HTR-8/SVneo (cell line): ENCODE measurements at places on chromosomes 1 and 21.

- DNase-seq = no peak
Observed at GRCh38 chr1:25641931-25642573, 25.5 kb downstream of the MAN1C1 start.

GRCh38 chr1:78606274-78606673, 14.0 kb upstream of the IFI44L start:
- DNase-seq = no peak

- DNase-seq = no peak
Observed at GRCh38 chr1:206802401-206802800, 30.1 kb upstream of the IL10 start.

DNA sequence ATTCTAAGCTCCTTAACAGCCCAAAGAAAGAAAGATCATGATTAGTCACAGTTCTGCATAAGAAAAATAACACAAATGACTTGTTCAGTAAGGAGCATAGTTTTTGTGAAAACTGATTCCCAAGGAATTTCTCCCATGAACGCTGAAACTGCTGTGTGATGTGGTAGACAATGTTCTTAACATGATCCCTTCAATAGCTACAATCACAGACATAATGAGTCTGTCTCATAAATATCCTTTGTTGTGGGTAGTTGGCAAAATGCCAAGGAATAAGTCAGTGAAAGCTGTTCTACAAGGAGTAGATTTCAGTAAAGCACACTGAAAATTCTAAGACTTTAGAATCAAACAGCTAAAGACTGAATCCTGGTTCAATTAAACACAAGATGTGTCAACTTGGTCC, 404.8 kb downstream of the HLX start:
- DNase-seq = peak; percentile 10

GRCh38 chr1:59761443-59761842, 53.3 kb upstream of the HOOK1 start:
- no peak for DNase-seq

DNA sequence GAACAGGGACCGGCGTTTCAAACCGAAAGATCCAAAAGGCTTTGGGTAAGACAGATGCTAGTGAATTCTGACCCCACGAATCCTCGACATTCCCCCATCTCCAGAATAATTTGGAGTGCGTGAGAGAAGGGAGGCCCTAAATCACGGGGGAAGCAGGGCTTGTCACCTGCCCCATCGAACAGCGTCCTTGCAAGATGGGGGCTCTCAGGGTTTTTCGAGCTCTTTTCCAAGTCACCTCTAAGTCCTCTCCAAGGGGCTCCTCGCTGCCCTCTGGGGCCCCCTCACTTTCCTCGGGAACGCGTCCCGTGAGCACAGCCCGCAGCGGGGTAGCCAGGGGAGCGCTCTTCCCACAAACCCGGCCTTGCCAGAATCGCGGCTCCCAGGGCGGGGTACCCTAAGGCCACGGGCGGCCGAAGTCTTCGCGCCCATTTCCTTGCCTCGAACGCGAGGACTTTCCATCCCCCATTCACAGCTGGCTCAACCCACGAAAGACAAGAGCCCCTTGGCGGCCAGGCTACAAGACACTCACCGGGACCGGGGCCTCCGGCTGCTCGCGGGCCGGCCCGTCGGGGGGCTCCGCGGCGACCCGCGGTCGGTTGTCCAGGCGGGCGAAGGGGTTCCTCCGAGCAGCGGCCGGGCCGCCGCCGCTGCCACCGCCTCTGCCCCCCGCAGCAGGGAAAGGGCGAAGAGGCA, 546 bp downstream of the DONSON start:
- DNase-seq = peak; percentile 26

GRCh38 chr1:61087571-61087970, 5.2 kb downstream of the NFIA start:
- no peak for DNase-seq

- DNase-seq = no peak
Observed at GRCh38 chr1:173297798-173298391, 90.8 kb upstream of the TNFSF4 start.

GRCh38 chr1:114235960-114236359, 82.3 kb upstream of the SYT6 start:
- no peak for DNase-seq

GRCh38 chr21:24824209-24824608, 783.1 kb downstream of the MRPL39 start:
- no peak for DNase-seq

- no peak for DNase-seq
Observed at GRCh38 chr21:46465651-46466050, 7.0 kb downstream of the DIP2A start.

DNA sequence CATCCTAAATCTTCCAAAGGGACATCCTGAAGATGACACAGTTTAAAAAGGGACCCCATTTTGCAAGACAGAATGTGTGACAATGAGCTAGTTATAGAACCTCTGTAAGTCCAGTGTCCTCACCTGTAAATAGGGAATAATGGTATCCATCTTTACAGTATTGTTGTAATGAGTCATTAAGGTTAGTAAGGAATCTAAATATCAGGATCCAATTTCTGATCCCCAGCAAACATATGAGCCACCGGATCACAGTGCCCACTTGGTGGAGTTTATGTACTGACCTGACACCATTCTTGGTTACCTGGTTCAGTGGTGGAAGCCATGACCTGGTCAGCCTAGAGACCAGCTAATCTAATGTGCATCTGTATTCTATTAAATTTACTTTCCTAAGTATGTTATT, 47.9 kb upstream of the TSPAN2 start:
- no peak for DNase-seq

DNA sequence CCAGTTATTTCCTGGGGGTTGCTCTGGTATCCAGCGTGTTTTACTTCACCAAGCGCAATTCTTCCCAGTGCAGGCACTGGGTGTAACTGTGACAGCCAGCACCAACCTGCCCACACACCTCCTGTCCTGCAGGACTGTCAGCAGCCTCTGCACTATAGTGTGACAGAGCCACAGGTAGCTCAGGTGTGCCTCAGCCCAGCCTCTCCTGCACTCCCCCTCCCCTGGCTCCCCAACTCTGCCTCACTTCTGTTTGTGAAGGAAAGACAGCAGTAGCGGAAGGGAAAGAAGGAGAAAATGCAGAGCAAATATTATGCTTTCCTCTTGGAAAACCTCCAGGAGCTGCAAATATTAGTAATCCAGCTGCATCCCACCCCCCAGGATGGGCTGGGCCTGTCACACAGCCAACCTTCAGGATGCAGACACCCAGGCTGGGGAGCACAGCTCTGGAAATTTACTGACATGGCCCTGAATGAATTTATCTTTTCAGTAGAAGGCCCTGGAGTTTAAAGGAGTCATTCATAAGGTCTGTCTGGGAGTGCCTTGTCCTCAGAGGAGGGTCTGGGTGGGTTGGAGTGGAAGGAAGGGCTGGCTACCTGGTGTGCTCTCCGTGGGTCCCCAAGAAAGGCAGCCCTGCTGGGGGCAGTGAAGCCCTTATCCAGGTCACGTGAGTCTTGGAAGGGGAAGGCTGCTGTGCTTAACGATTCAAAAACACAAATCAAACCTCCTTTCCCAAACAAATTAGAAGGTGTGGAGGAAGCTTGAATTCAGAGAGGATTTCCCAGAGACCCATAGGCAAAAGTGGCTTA, 20.9 kb downstream of the CAPN2 start:
- DNase-seq = no peak

DNA sequence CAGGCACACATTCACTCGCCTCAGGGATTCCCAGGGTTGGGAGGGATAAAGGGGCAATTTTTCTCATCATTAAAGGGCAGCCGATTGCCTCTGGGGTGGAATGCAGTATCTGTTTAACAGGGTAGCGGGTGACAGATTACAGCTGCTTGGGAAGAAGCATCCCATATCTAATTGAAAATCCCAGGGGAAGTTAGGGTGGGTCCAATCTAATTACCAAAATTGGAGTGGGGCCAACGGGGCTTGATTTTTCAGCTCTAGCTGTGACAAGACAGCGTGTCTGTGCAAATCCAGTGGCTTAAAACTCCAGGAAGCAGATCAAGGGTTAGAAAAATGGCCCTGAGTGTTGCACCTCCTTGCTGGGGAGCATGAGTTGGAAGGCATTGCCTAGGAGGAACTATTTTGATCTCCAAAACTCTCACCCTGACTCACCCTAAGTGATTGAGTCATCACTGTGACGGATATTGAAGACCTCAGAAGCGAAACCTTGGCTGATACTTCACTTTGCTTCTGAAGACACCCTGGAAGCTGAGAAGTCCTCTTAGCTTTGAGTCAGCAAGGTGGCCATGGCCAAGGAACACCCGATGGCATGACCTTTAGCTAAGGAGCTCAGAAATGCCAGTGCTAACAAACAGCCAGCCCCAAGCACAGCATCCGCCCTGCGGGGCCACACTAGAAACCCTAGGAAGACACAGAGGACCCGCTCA, 46.0 kb downstream of the GRHL3 start:
- DNase-seq = peak; percentile 59

DNA sequence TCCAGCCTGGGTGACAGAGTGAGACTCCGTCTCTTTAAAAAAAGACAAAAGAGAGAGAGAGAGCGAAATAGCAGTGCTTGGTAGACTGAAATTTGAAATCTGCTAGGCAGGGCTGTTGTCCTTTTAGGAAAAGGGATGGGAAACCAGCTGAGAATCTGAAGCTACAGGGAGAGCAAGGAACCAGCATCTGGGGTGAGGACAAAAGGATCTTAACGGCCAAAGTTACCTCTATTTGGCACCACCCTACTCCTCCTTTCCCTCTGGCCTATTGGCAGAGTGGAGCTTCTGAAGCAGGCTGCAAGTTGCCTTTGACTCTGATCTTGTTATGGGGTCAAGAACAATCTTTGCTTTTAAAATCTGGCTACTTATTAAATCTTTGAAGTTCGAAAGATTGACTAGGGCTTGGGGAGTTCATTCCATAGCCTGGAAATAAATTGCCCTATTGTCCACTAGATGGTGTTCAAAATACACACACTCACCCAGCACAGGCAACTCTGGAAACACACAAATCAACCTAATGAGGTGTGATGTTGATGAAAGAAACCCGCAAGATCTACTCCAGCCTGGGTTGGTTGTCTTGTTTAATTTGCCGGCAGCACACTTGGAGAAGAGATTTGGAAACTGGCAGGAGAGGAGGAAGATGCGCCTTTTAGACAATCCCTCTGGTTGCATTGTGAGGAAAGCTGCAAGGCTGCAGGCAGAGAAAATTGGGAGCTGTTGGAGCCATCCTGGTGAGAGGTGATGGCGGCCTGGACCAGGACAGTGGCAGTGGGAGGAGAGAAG, 16.5 kb upstream of the PARP1 start:
- no peak for DNase-seq

GRCh38 chr1:221698579-221699349, 43.1 kb downstream of the DUSP10 start:
- DNase-seq = no peak

- no peak for DNase-seq
Observed at GRCh38 chr1:155320252-155320651, 442 bp upstream of the RUSC1 start.

DNA sequence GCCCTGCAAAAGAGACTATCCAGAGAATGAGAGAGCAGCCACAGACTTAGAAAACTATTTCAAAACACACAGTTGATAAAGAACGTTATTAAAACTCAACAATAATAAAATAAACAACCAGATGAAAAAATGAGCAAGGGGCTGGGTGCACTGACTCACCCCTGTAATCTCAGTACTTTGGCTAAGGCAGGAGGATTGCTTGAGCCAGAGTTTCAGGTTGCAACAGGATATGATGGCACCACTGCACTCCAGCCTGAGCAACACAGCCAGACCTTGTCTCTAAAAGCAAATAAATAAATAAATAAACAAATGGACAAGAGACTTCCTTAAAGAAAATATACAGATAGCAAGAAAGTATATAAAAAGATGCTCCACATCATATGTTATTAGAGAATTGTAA, 144.6 kb downstream of the LRRIQ3 start:
- no peak for DNase-seq

- no peak for DNase-seq
Observed at GRCh38 chr1:25926731-25927496, 20.7 kb upstream of the STMN1 start.

- no peak for DNase-seq
Observed at GRCh38 chr1:66445492-66446181, 88.3 kb upstream of the SGIP1 start.

- DNase-seq = no peak
Observed at GRCh38 chr1:153833171-153833570, 58.0 kb downstream of the SLC27A3 start.

GRCh38 chr21:43598416-43599120, 60.7 kb downstream of the HSF2BP start:
- DNase-seq = peak; percentile 45

DNA sequence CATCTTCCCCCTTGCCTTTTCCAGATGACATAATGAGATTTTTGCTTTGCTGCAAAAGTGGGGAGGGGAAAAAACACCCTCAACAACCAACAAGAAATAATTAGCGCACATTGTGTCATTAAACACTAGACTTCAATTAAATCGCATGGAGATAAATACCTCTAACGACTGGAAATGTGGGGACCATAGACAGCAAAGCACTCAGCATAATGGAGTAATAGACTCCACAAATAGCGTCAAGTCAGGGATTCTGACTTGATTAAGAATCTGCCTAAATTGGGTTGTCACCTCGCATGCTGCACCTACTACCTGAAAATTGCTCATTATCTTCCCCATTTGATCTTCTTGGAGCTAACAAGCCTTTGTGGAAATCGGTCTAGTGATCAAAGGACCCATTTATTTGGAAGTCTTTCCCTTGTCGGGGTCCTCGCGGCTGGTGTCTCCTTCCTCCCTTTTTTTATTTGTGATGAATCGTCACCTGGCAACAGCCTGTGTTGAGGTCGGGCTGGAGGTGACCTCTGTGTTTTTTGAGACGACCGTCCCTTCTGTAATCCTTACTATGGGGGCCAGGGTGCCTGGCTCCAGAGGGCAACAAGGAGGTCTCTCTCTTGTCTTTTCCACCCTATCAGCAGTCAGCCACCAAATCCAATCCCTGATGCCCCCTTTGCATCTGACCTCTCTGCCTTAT, 75.3 kb upstream of the IGSF21 start:
- no peak for DNase-seq

- no peak for DNase-seq
Observed at GRCh38 chr1:189463166-189463565, 1014.5 kb downstream of the BRINP3 start.

DNA sequence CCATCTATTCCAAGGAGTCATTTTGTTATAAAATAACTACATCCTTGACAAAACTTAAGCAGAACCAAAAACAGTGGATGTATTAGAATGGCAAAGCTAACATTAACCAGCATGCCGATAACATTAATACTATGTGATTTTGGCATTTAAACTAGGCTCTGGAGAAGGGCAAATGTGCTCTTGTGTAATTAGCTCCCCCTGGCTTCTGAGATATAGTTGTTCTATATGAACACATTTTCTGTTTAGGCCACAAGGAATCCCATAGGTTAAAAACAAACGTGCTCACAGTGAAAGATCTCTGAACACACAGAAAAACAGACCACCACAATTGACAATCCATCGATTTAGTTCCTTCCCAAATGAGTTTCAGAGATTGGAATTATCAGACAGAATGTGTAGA, 57.4 kb upstream of the TARS2 start:
- DNase-seq = peak; percentile 25
